ENCODE measurements at places on chromosomes 12 and 14. TPM values are rescaled to one million over a fixed set of nuclear protein-coding genes. Genes with fewer than 3 reads are reported as not detected.
A peak's percentile ranks its signal among the peaks of the same experiment; 100 is the strongest.

DNA sequence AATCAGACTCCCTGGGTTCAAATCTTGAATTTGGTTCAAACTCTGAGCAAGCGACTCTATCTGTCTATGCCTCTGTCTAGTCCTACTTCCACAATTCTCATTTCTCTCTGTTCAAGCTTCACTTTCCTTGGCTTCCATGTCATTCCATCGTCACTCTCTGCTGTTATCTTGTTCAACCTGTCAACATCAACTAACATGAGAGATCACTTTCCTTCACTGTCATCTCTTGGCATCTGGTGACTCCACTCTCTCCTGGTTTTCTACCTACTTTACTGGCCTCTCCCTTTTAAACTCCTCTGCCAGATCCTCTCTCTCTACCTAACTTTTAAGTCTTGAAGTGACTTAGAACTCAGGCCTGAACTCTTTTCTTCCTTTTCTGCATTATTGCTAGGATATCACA lies 240.2 kb downstream of the BCAT1 start:
- DNase-seq: no peak

- no peak for DNase-seq
These were observed 221.5 kb upstream of the DAAM1 start for GRCh38 chr14:58966997-58967396.

DNA sequence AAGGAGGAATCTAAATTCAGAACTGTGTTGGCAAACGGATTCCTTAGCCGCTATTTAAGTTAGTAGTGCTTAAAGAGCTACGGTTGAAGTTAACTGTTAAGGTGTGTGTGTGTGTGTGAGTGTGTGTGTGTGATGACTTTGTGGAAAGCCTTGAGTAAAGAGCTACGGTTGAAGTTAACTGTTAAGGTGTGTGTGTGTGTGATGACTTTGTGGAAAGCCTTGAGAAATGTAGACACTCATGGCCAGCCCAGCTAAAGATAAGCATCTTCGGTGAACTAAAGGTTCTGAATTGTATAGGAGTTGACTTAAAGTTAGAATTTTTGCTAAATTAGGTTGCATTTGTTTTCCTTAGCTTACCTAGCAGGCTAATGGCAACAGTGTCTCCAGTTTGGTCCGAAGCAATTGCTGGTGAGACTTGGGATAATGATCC lies 1.4 kb downstream of the KTN1 start:
- no peak for DNase-seq

DNA sequence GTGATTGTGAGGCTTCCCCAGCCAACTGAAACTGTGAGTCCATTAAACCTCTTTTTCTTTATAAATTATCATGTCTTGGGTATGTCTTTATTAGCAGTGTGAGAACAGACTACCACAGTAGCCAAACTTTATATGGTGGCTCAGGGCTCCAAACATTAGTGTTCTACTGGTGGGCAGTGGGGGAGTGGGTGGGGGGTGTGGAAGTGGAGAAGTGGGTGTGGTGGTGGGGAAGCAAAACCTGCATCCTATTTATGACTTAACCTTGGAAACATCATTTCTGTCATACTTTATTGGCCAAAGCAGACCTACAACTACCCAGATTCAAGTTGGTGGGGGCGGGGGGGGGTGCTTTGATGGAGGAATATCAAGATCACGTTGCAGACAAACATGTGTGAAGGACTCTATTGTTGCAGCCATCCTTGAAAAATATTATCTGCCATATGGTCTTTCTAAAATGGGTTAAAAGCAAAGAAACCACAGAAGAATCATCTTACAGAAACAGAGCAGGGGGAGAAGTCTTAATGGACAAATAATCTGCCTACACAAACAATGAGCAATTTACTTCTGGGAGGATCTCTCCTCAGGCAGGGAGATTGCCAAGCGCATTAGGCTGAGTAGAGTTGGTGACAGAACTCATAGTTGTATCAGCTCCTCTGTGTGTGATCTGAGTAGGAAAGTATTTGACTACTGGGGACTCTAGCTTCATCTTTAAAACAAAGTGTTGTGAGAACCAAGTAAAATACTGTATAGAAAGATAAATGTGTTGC lies 1.4 kb upstream of the PWP1 start:
- DNase-seq: no peak

Gene BCL2L2
- total RNA-seq: 60.1 TPM

DNA sequence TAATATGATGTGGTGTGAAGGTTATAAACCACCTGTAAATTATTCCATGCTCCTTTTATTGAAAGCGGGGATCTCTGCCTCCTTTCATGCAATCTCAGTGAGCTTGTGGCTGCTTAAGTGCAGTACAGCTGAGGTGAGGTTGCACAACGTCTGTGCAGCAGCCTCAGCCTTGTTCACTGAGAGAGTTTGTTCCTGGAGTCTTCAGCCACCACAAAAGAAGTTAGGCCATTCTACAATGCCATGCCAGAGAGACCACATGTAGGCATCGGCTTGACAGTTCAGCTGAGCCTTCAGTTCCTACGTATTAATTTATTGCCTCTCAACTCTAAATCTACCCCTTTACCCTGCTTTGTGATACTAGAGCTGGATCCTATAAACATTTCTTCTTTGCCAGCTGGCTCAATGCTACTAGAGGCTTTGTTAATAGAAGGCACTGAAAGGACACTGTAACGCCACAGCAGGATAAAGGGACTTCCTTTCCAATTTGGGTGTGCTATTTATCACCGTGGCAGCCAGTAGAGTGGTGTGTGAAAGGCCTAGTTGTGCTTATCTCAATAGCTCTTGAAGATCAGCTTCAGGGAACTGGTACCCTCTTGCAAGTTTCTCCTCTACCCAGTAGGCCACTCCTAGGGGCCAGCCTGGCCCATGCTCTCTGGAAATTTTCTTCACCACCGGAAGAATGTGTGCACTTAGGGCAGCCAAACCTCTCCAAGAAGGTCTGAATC lies 337.7 kb downstream of the IPO8 start:
- no peak for DNase-seq

Gene CLEC1A
- total RNA-seq: 7.7 TPM

Gene OTX2
- not detected for total RNA-seq

GRCh38 chr12:52608826-52609630 lies 7.8 kb upstream of the KRT72 start:
- peak; percentile 68 for DNase-seq

- DNase-seq: no peak
These were observed 43.3 kb upstream of the PTPRO start for GRCh38 chr12:15278816-15279658.

All from mesenteric fat pad (tissue), 1 donor.